ENCODE measurements at places on chromosomes 11 and 22.

DNA sequence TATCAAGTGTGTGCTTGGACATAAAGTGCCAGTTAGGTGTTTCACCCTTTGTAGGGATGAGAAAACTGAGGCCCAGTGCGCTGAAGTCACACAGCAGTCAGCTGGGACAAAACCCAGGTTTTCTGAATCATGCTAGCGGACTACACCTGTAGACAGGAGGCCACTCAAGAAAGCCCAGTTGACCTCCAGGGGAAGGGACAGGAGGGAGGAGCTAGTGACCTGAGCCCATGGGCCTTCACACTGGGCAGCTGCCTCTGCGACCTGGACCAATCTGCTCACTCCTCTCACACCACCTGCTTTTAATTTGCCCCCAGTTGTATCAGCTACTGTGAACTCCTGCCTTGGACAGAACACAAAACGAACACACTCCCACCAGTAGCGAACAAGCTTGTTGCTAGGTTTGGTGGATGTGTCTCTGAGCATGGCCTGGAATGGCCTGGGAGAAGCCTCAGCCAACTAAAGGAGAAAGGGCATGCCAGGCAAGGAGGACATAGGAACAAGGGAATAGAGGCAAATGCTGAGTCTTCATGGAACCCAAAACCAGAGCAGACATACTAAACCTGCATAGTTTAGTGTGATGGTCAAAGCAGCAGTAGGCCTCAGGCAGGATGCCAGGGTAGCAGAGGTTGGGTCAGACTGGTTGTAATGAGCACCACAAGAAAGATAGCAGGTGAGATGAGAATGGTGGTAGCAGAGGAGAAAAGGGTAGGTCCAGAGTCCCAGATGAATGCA lies 7.2 kb downstream of the LMO1 start:
- no peak for DNase-seq

DNA sequence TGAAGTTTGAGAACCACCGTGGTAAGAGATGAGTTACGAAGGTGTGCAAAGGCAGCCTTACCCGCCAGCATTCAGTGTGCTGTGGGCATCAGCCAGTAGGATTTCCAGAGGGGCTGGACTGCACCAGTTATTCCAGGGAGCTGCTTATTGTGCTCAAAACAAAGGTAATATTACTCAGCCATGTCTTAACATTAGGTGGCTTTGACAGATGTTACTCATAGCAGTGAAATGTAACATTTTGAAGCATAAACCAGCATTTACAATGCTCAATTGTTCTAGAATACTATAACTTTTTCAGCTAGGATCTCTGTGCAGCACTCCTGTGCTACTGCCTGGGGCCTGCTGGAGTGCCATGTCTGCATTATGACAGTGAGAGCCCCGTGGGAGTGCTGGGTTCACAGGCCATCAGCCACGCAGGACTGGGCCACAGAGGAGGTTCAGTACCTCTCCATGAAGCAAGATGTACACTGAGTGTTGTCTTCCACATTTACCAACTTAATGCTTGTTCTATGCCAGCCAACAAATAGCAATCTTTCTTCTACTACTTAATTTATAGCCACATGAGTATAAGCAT lies 238.1 kb downstream of the CADM1 start:
- DNase-seq, result no peak

DNA sequence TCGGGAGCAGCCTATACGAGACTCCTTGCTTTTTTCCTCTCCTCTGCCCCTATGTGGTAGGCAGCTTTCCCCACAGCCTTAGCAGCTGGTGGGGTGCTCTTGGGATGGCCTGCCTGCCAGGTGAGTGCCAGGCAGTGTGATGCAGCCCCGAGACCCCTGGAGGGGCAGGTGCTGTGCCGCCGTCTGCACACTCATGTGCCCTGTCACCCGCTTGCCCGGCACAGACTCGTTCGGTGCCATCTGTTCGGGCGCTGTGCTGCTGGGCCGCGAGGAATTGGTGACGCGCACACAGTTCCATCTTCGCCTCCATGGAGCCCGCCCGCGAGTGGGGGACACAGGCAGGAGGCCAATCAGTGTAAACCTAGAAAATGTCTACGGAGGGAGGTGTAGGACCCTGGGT lies 15.1 kb downstream of the TRMU start:
- DNase-seq, result no peak

DNA sequence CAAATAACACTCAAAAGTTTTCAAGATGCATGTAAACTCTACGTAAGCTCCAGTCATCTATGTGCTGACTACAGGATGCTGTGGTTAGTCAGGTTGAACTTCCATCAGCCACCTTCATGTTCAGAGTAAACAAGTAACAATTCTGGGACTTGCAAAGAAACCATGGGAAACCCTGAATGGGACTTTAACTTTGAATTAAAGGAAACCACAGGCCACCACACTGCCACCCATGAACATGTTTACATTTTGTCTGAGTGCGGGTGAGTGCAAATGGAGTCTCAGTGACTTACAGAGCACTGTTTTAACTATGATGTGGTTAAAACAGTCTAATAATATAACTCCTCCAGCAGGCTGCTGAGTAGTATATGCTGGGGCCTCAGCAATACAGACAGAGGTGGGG lies 12.9 kb upstream of the SYTL2 start:
- DNase-seq, result no peak

GRCh38 chr11:6671991-6672390 lies 11.1 kb downstream of the MRPL17 start:
- DNase-seq, result no peak

- DNase-seq, result no peak
Measured at GRCh38 chr11:125389339-125390166, 106.5 kb downstream of the FEZ1 start.

- DNase-seq, result no peak
Measured at GRCh38 chr11:129323896-129324502, 51.6 kb upstream of the BARX2 start.
